ENCODE measurements at places on chromosomes 2 and 18.
A peak's percentile ranks its signal among the peaks of the same experiment; 100 is the strongest.

DNA sequence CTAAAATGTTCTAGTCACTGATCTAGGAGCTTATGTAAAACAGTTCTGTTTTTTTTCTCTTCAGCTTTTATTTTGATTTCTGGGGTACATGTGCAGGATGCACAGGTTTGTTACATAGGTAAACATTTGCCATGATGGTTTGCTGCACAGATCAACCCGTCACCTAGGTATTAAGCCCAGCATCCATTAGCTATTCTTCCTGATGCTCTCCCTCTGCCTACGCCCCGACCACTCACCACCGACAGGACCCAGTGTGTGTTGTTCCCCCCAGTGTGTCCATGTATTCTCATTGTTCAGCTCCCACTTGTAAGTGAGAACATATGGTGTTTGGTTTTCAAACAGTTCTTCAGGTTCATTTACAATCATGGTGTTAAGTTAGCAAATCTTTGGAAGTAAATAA, 84.8 kb upstream of the PROKR1 start:
- DNase-seq = no peak

- DNase-seq = no peak
Measured at GRCh38 chr18:79046522-79046921, 22.7 kb upstream of the ATP9B start.

GRCh38 chr18:50190236-50190635, 4.7 kb downstream of the MYO5B start:
- DNase-seq = no peak

GRCh38 chr2:7097353-7097895, 180.2 kb downstream of the RNF144A start:
- DNase-seq = peak; percentile 82

- no peak for DNase-seq
Measured at GRCh38 chr2:112182581-112183034, 44.4 kb downstream of the FBLN7 start.
